ENCODE measurements at places on chromosomes 13 and 19.

DNA sequence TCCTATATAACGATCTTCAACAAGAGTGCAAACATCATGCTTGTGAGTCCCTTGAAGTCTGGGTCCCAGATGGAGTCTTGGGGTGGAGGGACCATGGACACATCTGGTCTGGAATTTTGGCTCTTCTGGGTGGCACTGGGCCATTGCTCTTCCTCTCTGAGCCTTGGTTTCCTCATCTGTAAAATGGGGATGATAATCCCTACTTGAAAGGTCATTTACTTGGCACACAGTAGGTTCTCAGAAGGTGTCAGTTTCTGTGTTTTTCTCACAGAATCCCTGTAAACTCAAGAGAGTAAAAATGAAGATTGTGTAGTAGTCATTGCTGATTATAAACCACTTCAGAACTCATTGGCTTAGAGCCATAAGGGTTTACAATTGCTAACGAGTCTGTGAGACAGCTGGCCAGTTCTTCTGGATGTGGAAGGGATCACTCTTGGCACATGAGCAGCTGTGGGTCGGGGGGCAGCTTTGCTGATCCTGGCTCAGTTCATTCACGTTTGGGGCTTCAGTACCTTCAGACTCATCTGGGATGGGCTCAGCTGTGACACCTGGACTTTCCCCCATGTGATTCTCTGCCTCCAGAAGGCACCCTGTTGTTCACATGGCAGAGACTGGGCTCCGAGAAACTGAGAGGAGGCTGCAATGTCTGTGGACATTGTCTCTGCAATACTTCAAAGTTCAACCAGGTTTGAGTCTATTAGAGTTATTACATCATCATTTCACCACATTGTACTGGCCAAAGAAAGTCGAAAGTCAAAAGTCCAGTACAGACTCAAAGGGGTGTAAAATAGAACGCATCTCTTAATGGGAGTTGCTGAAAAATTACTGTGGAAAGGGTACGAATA, 7.8 kb downstream of the CYP4F12 start:
- no peak for DNase-seq

DNA sequence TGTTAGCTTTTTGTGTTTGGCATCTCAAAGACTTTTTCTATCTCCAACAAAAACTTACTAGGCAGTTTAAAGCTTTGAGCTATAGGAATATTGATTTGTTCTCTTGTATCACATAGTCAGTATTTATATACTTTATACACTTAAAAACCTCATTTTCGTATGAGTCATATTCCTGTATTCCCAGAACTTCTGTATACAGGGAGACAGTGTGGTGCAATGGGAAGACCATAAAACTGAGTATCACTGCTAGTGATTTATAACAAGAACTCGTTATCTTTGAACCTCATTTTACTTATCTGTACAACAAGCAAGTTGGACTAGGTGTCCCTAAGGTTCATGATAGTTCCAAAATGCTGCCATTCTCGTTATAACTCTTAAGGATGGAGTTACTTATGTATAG, 6.3 kb downstream of the GPR180 start:
- DNase-seq, result no peak

- no peak for DNase-seq
Observed at GRCh38 chr13:105763851-105764250, 771.6 kb downstream of the EFNB2 start.

GRCh38 chr19:14030997-14031718, 404 bp upstream of the IL27RA start:
- DNase-seq, result no peak

GRCh38 chr13:95552208-95552538, 347 bp upstream of the CLDN10 start:
- no peak for DNase-seq

DNA sequence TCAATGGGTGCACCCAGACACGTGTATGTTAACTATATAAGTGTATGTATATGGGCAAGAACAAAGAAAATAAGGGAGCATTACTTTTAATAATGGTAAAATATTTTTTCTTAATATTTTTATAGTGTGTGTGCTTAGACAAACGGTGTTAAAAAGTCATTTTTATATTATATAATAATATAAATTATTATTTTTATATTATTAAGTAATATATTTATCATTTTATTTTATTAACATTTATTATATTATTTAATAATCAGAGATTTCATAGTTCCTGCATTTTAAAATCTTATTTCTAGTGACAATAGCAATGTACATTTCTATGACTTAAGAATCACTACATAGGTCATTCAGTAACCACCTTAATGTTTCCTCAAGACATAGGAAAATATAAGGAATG, 184.4 kb downstream of the SLITRK5 start:
- DNase-seq, result no peak

DNA sequence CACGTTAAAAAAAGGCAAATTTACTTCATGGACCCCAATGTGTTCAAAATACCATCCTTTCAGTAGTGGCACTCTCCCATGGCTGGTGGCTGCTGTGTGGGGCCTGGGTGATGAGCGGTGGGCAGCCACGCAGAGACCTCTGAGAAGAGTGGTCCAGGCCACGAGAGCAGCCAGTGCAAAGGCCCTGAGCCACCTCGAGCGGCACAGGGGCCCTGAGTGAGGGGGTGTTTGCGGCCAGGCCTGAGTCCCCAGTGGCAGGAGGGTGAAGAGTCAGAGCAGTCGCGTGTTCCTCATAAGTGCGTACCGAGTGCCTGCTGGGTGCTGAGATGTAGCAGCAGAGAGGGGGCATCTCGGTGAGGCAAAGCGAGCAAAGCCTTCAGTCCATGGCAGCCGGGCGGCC, 7.0 kb downstream of the ZNF444 start:
- no peak for DNase-seq

DNA sequence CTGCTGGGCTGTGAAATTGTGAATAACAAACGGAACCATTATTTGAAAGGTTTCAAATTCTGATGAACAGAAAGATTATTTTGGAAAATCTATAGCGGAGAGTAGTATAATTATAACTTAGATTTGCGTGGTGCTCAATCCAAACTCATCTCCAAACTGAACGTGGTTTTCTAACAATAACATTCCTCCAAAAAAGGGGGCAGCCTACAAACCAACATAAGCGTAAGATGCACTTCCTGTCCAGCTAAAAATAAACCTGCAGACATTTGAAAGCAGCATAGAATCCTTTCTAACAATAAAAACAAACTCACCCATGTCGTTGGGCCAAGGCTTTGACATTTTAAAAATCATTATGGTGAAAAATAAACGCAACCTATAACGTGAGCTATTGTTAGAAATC, 178.4 kb downstream of the COL4A1 start:
- DNase-seq, result no peak

DNA sequence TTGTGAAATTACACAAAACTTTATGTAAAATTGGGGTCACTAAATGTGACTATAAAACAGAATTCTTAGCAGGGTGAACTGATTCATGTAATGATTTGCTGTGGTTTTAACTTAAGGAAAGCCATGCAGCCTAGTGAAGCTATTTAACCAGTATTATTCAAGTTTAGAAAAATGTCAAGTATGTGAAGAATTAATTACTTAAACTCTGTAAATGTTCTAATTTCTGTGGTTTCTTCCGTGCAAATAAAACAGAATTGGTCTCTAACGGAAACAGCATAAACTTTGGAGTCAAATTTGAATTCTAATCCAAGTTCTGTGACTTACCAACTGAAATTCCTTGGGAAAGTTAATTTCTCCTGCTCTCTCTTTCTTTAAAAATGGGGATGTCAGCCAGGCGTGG, 13.3 kb downstream of the CDC16 start:
- peak; percentile 35 for DNase-seq

All from AG08395 (cell line).